Spinal cord (tissue), 10 donors: ENCODE measurements at places on chromosomes 16 and 17. TPM values are rescaled to one million over a fixed set of nuclear protein-coding genes. Genes with fewer than 3 reads are reported as not detected.

- DNase-seq = no peak
- H3K4me3 ChIP-seq = no peak overlapping the region
- H3K27me3 ChIP-seq = no peaks in the 10 kb centered on the region
These were observed 371.2 kb downstream of the NPIPA8 start for GRCh38 chr16:17965133-17965900.

The SDR42E1 gene
- total RNA-seq = 1.4 TPM

DNA sequence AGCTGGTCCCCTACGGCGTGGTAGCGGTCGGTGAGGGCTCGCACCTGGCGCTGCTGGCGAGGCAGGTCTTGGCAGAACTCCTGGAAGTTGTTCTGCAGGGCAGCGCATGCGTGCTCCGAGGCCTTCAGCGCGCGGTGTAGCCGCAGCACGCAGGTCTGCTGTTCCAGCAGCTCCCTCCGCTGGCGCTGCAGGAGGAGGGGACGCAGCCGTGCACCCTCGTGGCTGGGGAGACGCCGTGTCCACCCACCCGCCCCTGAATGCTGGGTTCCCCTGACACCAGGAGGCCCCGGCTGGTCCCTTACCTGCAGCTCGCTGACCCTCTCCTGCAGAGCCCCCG is 12.2 kb downstream of the EVPL start:
- DNase-seq = no peak
- H3K4me3 ChIP-seq = no peak overlapping the region
- H3K4me1 ChIP-seq = peaks cover 10% of the 10 kb centered on the region
- H3K27me3 ChIP-seq = no peaks in the 10 kb centered on the region
- peaks cover 5% of the 10 kb centered on the region for H3K36me3 ChIP-seq
- H3K27ac ChIP-seq = no peak overlapping the region

The VPS35 gene
- 111 TPM for total RNA-seq

The IL21R gene
- total RNA-seq = 0.06 TPM

DNA sequence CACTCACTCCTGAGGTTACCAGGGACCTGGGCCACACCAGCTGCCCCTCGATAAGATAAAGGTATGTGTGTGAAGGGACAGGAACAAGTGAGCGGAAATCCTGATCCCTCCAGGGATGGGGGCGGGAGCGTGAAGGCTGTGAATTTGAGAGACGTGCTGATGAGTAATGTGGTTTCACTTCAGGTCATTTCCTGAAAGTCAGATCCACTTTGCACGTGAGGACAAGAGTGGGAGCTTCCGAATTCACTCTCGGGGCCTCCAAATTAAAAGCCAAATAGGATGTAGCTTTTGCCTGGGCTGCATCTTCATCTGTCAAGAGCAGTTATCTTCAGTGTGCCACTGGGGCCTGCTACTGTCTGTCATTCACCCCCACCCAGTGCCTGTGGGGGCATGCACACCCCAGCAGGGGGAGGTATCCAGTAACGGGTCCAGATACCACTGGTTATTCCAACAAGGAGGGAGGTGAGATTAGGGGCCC is 87.4 kb upstream of the LHX1 start:
- H3K27me3 ChIP-seq = peaks cover 5% of the 10 kb centered on the region
- H3K36me3 ChIP-seq = no peaks in the 10 kb centered on the region
- H3K27ac ChIP-seq = no peak overlapping the region

The UMOD gene
- not detected for total RNA-seq

The SLC35G6 gene
- not detected for total RNA-seq

DNA sequence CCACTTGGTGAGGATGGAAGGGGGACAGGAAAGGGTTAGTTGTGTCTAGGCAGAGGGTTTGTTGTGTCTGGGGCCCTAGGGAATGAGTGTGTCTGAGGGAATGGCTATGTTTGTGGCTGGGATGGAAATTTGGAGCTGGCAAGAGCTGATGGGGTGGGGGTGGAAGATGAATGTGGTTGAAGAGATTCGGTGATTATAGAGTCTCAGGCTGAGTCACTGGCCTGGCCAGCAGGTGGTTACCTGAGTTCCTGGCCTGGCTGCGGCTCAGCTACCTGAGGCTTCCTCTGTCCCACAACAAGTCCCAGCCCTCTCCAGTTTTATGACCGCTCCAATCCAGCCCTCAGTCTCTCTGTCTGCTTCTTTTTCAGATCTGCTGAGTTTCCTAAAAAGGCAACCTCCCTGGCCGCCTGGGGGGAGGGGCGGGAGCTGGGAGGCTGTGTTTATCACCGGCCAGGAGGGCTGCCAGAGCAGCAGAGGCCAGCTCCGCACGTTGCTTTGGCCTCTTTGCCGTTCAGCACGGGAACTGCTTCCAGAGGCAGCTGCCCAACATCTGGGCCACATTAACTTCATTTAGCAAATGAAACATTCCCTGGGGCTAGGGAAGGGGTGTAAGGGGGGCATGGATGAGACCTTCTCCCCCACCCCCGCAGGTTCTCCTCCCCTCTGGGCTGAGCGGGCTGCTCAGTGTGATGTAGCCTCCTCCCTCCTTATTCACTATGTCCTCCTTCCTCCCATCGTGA is 21.8 kb downstream of the ITGB3 start:
- no peak for DNase-seq
- no peaks in the 10 kb centered on the region for H3K27me3 ChIP-seq
- H3K4me3 ChIP-seq = no peak overlapping the region
- no peaks in the 10 kb centered on the region for H3K36me3 ChIP-seq
- peak overlapping the region; percentile 57 for H3K27ac ChIP-seq

DNA sequence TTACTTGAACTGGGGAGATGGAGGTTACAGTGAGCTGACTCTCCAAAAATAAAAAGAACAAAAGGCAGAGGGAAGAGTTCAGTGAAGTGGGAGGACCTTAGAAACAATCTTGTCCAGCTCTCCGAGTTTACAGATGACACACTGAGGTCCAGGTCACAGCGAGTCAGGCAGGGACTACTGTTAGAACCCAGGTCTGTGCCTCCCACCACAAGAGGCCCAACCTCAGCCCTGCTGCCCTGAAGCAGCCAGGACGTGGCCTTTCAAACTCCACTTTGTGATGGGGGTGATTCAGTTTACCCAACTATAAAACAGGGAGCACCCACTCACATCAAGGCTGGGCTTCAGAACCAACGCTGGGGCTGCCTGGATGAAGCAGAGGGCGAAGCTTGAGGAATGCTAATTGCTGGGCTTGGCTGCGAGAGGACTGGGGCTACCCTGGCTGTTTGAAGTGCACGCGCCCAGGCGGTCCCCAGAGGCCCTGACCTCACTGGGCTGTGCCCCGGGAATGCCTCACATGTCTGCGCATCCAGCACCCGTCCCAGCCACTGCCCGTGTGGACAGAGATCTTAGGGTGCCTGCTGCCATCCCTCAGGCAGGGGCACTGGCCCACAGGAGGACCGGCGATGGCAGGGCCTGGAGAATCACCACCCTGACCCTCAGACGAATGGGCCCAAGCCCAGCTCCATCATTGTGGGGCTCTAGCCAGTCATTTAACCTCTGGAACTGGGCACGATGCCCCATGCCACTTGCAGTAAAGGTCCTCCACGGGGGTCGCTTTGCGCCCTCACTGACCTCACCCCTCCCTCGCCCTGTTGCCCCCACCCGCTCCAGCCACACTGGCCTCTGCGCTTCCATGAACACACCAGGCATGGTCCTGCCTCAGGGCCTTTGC is 11.4 kb downstream of the SLC5A10 start:
- peaks cover 15% of the 10 kb centered on the region for H3K4me1 ChIP-seq
- no peak overlapping the region for H3K27ac ChIP-seq
- no peak for DNase-seq
- no peak overlapping the region for H3K4me3 ChIP-seq

DNA sequence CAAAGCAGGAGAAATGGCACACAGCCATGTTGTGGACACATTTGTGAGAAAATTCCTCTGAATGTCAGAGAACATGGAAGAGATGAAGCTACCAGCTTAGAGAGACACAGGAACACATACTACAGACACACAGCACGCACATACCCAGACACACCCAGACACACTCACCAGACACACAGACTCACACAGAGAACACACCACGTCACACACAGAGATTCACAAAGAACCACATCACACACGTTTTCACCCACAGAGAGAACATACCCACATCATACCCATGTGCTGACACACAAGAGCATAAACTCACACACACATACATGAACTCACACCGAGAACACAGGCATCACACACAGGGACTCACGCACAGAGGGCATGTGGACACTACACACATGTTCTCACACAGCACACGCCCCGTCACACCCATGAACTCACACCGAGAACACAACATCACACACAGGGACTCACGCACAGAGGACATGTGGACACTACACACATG is 124.9 kb downstream of the METRNL start:
- H3K4me3 ChIP-seq = no peak overlapping the region
- no peaks in the 10 kb centered on the region for H3K36me3 ChIP-seq
- no peak overlapping the region for H3K27ac ChIP-seq
- no peaks in the 10 kb centered on the region for H3K4me1 ChIP-seq
- no peaks in the 10 kb centered on the region for H3K27me3 ChIP-seq

DNA sequence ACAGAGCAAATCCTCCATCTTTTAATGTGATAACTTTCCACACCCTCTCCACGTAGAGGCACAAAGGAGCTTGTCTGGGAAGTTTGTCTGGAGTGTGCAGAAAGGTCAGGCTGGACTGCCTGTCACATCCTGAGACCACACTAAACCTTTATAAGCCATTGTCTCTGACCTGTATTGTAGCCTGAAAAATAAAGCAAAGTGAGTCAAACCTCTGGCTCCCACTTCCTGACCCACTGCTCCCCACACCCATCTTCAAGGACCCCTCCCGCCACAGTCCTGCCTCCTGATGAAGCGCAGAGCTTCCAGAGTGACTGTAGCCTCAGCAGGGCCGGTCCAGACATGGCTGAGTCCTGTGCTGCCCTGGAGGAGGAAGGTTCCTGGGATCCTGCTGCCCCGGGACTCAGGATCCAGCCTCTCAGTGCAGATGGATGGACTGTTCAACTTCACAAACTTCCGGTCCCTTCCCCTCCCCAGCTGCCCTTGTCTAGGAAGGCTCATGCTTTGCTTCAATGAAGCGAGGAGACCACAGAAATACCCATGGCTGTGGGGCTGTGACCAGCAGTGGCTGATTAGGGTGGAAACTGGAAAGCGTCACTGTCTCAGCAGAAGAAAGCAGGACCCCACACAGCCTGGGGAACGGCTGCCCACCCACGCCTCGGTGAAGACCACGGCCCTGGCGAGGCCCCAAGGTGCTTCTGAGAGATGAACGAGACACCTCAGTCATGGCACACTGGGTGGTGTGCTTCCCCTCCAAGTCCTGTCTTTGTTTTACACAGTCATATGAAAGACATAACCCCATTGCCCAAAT is 30.9 kb upstream of the CLEC18B start:
- H3K27me3 ChIP-seq = no peaks in the 10 kb centered on the region
- H3K4me1 ChIP-seq = no peaks in the 10 kb centered on the region
- no peak overlapping the region for H3K27ac ChIP-seq
- H3K36me3 ChIP-seq = peaks cover 82% of the 10 kb centered on the region
- DNase-seq = no peak
- H3K4me3 ChIP-seq = no peak overlapping the region

The MT1F gene
- 4.5 TPM for total RNA-seq

DNA sequence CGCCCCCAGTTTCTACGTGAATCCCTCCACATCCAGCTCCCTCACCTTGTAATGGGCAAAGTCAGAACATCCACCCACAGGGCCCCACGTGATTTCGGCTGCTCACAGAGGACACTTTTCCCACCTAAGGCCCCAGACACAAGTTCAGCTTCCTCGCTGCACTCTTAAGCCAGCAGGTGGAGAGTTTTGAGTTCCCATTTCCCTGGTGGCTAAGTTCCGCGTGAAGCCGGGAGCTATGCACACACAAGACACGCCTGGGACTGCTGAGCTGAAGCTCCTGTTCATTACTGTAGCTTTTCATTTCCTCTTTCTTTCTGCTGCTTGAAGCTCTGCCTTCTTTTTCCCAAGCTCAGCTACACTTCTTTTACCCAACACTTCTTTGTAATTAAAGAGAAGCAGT is 273.8 kb downstream of the NPIPA8 start:
- H3K4me1 ChIP-seq = peaks cover 4% of the 10 kb centered on the region
- H3K27ac ChIP-seq = no peak overlapping the region
- no peaks in the 10 kb centered on the region for H3K27me3 ChIP-seq

The CDH13 gene
- total RNA-seq = 34.5 TPM

The FOXK2 gene
- total RNA-seq = 26.8 TPM

The FOXN1 gene
- total RNA-seq = not detected

- H3K36me3 ChIP-seq = no peaks in the 10 kb centered on the region
- peaks cover 9% of the 10 kb centered on the region for H3K4me1 ChIP-seq
- no peak for DNase-seq
- H3K27me3 ChIP-seq = peaks cover 2% of the 10 kb centered on the region
- H3K27ac ChIP-seq = no peak overlapping the region
These were observed 14.0 kb upstream of the CD300LD start for GRCh38 chr17:74606050-74606449.

GRCh38 chr16:85983606-85984230 is 84.8 kb downstream of the IRF8 start:
- DNase-seq = no peak
- H3K36me3 ChIP-seq = no peaks in the 10 kb centered on the region
- no peak overlapping the region for H3K4me3 ChIP-seq
- H3K27me3 ChIP-seq = peaks cover 11% of the 10 kb centered on the region
- H3K4me1 ChIP-seq = peaks cover 42% of the 10 kb centered on the region
- no peak overlapping the region for H3K27ac ChIP-seq

The CCT6B gene
- 5.3 TPM for total RNA-seq

DNA sequence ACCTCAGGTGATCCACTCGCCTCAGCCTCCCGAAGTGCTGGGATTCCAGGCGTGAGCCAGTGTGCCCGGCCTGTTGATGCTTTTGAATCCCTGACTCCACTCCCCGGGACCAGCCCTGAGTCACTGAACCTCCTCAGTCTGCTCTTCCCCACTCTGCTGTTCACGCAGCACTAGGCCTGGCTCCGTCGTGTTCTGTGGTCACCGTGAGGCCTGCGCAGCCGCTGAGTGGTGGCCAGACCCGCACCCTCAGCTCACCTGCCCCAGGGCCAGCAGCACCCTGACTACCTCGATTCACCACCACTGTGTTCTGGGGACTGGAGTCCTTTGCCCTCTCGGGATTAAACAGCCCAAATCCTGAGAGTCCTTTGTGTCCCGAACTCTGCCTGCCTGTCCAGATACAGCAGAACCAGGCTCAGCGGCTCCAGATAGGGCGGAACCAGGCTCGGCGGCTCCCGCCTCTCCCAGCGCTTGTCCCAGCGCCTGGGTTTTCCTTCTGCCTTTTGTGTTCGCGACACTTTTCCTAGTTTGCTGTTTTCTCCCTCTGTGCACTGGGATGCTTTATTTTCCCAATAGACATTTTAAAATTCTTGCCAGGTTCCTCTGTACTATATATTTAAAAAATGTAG is 58.6 kb upstream of the ENDOV start:
- H3K27me3 ChIP-seq = no peaks in the 10 kb centered on the region
- H3K36me3 ChIP-seq = peaks cover 50% of the 10 kb centered on the region
- H3K27ac ChIP-seq = no peak overlapping the region
- DNase-seq = no peak
- no peaks in the 10 kb centered on the region for H3K4me1 ChIP-seq

DNA sequence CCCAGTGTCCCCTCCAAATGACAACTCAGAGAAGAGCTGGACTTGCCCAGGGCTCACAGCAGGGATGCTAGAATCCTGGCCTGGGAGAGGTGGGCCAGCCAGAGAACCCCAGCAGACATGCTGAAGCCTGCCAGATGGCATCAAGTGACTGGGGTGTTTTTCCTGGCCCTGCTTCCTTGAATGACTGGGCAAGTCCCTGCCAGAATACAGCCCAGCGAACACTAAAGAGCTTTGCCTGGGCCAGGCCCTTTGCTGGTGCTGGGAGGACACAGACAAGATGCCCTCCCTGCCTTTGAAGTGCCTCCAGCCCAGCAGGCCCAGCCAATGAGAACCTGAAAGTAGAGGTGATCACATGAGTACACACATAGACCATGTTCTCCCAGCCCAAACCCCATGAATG is 11.5 kb downstream of the ZNF319 start:
- peaks cover 20% of the 10 kb centered on the region for H3K4me1 ChIP-seq
- peaks cover 22% of the 10 kb centered on the region for H3K27me3 ChIP-seq
- no peak overlapping the region for H3K4me3 ChIP-seq
- no peak for DNase-seq

The PKMYT1 gene
- total RNA-seq = 3.1 TPM
